ENCODE measurements at places on chromosomes 7 and 10.

DNA sequence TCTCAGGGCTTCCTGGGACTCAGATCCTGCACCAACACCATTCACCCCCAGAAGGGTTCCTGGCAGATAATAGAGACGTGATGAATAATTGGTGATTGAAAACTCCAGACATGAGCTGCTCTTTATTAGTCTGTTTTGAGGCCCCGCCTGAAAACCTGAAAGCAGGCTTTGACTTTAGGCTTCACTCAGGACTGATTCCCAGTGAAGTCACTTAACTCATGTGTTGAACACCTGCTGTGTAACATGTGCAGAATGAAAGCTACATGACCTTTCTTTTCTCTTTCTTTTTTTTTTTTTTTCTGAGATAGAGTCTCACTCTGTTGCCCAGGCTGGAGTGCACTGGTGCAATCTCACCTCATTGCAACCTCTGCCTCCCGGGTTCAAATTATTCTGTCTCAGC lies 8.9 kb downstream of the SPACDR start:
- no peak for DNase-seq

DNA sequence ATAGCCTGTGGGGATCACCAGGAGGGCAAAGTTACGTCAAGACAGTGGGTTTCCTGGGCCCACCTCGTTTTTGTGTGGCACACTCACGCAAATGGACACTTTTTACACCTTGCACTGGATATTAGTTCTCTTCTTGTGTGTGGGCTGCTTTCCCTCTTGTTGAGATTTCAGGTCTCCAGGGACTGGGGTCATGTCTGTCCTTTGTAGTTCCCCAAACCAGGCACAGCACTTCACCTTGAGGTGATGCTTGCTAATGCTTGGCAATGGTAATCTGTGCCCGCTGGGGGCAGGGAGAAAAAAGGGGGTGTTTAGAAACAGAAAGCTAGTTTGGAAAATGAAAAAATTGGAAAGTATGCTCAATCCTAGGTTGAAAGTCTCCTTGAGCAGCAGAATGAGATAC lies 195.3 kb downstream of the PTEN start:
- no peak for DNase-seq

DNA sequence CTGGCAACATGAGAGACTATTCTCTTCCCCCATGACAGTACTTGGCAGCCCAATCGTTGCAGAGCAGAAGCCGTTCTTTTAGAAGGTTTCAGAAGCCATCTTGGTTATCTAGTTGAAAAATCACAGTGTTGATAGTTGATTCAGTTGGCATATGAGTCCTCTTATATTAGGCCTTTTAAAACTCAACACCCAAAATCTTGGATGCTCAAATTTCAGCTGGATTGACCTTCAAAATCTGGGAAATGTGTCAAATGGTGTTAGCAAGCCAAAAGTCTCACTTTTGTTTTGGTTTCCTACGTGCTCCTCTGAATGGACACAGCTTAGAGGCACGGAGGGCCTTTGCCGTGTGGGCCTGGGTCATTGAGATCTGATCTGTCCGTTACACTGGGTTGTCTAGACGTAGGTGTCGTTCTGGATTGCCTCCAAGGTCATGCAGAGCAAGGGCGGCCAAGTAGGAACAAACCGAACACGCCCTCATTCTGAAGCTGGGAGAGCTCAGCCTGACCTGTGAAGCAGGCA lies 59.3 kb upstream of the BMPER start:
- DNase-seq: no peak

- peak; percentile 47 for DNase-seq
Measured at GRCh38 chr7:121994625-121995410, 121.9 kb downstream of the PTPRZ1 start.

GRCh38 chr10:36177071-36177470 lies 535.0 kb upstream of the FZD8 start:
- DNase-seq: no peak

- no peak for DNase-seq
Measured at GRCh38 chr10:23754179-23754578, 315.3 kb downstream of the OTUD1 start.

- no peak for DNase-seq
Measured at GRCh38 chr7:158524749-158525635, 62.6 kb downstream of the PTPRN2 start.

- DNase-seq: no peak
Measured at GRCh38 chr10:38156416-38157269, 62.5 kb downstream of the ZNF37A start.

- DNase-seq: no peak
Measured at GRCh38 chr7:107944411-107945169, 53.6 kb downstream of the DLD start.

GRCh38 chr7:45601816-45602540 lies 27.8 kb downstream of the ADCY1 start:
- DNase-seq: no peak

GRCh38 chr7:130901209-130901783 lies 167.3 kb upstream of the KLF14 start:
- no peak for DNase-seq

GRCh38 chr7:137590756-137591305 lies 247.3 kb upstream of the PTN start:
- DNase-seq: no peak

DNA sequence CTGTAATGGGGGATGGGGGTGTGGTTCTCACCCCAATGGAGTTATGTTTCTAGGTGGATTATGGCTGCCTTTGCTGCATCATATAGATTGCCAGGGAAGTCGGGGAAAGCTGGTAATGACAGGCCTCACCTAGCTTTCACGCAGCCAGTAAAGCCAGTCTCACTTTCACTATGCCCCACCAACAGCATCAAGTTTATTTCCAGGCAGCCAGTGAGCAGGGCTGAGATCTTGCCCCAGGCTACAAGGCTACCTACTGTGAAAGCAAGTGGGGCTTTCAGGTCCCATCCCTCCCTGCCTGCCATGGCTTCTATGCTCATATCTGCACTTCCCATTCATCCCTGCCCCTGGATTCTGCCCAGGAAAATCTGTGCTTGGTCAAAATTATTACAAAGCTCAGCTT lies 61.7 kb upstream of the NXPH1 start:
- no peak for DNase-seq

DNA sequence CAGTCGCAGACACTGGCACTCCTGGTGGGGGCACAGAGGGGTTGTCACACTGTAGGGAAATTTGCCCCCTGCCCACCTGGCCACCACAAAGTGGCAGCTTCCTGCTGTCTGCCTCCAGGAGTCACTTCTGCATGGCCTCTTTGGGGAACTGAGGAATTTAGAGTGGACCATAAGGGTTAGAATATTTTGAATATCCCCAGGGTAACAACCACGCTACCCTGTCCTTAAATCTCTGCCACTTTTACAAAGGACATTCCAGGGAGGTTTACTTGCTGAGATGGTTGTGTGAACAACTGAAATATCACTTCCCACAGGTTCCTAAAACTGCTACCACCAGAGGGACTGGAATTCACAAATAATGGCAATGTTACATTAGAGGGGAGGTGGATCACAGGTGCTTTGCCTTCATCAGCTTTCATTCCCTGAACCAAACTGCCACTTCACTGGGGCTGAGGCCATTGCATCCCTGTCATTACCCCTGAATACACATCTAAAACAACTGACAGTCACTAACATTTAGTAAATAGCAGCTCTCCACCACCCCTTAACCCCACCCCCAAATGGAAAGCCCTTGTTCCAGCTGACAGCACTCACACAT lies 88.1 kb upstream of the IFRD1 start:
- DNase-seq: no peak

DNA sequence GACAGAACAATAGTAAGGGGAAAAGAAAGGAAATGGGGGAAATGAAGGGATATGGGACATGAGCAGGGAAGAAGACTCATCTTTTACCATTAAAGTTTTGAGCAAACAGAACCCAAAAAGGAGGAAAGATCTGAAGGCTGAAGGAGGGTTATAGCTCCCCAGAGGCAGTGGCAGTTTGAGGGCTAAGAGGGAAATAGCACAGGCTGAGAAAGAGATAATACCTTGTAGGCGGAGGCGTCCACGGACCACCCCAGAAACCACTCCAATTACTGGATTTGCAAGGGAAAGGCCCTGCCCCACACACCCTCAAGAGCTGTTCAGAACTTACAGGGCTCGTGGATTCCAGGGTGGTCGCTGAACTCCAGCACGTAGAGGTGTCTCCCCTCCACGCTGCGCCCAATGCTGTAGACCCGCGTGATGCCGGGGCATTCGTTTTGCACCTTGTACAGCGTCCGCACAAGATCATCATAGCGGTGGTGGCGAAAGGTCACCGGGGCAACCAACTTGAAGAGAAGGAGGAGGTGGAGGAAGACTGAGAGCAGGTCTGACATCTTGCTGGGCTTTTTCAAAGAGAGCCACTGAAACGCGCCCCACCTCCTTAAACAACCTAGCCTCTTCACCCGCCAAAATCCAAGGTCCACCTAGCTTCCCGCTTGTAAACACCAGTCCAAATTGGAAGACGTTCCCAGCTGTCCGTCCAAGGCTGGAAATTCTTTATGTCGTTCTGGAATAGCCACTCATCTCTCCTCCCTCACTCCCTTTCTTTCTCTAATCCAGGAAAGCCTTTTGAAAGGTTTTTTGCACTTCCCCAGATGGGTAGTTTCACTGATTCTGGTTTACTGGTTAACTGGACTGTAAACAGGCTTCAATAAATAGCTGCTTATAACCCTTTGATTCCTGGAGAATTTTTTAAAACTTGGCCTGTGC lies at the start of gene CPN1:
Gene CPN1, minus strand, starts transcription at position 795 of the 927 bp plus-strand sequence. Its CDS starts 244 bp downstream, at position 551.
- DNase-seq: no peak

DNA sequence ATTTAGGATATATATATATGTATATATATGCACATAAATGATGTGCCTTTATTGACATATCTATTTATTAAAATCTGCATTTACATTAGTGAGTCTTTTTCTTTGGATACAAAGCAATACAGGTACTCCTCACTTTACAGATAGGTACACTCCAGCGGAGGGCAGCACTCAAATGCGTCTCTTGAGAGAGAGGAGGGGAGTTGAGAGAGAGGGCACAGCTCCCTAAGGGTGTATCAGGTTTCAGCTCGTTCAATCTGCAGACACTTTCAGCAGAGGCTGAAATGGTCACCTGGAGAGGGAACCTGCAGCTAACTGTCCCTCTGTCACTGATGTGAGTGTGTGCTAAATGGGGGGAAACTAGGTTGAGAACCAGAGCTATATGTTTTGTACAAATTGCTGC lies 21.5 kb downstream of the C10orf53 start:
- no peak for DNase-seq

- no peak for DNase-seq
Measured at GRCh38 chr10:97323501-97323900, 4.4 kb downstream of the FRAT1 start.

DNA sequence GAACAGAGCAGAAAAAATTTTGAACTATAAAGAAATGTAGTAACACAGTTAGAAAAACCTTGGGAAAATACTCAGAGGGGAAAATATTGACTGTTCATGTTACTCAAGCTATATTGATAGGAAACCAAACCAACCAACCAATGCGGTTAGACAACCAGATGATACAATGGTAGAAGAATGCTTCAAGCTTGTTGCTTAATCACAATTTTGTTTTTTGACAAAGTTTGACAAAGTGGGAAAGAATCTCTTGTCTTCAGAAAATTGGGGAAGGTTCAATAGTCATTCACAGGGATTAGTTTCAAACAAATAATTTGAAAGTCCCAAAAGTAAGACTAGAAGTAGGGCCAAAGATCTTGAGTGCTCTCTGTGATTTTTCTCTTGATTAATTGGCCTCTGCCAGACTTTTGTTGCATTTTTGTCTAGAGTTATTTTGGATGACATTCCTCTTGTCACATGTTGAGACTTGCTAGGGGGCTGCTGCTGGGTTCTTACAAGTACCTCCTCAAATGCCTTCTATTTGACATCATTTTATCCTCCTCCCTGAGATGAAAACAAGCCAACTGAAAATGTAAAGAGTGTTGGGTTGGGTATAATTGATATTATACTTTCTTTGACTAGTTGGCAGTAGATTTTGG lies 233.1 kb upstream of the PHYHIPL start:
- no peak for DNase-seq

DNA sequence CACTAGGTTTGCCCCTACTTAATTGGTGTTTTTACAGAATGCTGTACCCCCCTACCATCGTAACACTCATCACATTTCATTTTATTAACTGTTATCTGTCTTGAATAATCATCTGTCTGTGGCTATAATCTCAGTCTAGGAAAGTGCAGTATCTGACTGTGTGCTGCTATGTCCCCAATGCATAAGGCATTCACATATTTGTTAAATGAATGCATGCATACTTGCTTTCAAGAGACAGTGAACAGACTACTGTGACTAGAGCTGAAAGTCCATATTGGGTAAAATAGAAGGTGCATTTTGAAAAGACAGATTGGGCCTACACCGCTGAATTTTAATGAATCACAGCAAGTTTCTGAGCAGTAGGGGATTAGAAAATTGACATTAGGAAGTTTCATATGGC lies 112.3 kb downstream of the ARHGAP12 start:
- DNase-seq: no peak

- DNase-seq: no peak
Measured at GRCh38 chr7:6403907-6404306, 43.8 kb downstream of the DAGLB start.

DNA sequence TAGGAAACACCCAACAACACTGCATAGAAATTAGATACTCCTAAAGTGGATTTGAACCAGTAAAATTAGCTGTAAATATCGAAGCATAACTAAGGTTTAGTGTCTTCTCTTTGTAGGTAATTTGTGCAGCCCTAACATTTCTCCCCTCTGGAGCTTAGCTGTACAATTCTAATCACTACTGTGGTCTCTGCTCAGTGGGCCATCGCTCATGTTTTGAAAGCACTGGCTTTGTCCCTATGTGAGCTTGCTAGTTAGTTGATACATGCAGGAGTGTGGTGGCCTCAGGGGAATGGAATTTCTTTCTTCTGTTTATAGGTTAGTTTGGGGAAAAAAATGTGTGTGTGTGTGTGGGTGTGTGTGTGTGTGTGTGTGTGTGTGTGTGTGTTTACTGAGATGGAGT lies 373.1 kb downstream of the DPP6 start:
- no peak for DNase-seq

- no peak for DNase-seq
Measured at GRCh38 chr10:78981970-78982281, 86.8 kb upstream of the ZMIZ1 start.

- no peak for DNase-seq
Measured at GRCh38 chr7:50346545-50347497, 42.3 kb downstream of the IKZF1 start.

GRCh38 chr10:131724169-131724545 lies 176.7 kb upstream of the PPP2R2D start:
- DNase-seq: no peak

GRCh38 chr7:21891291-21891690 lies 54.4 kb downstream of the CDCA7L start:
- DNase-seq: no peak

DNA sequence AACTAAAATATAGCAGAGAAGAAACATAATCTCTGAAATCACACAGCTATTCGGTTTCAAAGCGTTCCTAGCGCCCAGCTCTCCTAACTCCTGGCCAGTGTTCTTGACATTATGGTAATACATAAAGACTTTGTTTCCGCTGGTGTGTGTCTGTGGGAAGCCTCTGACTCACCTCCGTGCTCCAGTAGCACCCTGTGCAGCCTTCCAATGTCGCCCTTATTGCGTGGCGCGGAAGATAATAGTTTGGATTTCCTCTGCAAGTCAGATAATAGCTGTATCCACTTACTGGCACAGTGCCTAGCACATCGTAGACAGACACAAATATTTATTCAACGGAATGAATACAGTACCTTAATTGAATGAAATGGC lies 570 bp downstream of the BMS1 start:
- DNase-seq: peak; percentile 25
